ENCODE measurements at places on chromosomes 13 and 19. TPM values are rescaled to one million over a fixed set of nuclear protein-coding genes. Genes with fewer than 3 reads are reported as not detected.

The ZNF480 gene
- total RNA-seq: 6.3 TPM

The CASP14 gene
- total RNA-seq: not detected

The KL gene
- total RNA-seq: not detected

The PGLYRP2 gene
- total RNA-seq: not detected

The KCTD4 gene
- not detected for total RNA-seq

The ICAM5 gene
- total RNA-seq: 20.3 TPM

The TNNI3 gene
- 1.2 TPM for total RNA-seq

The ANKLE1 gene
- 6.9 TPM for total RNA-seq

The TNNT1 gene
- total RNA-seq: 83.9 TPM

The MBD3L2 gene
- not detected for total RNA-seq

The SPC24 gene
- total RNA-seq: 193 TPM

The CD33 gene
- 3.1 TPM for total RNA-seq

The SLC25A41 gene
- total RNA-seq: not detected

The KLK12 gene
- not detected for total RNA-seq

The NLRP4 gene
- 0.11 TPM for total RNA-seq

The FKRP gene
- 26.2 TPM for total RNA-seq

The KLF2 gene
- total RNA-seq: 2.5 TPM

The ZNF285 gene
- 1.4 TPM for total RNA-seq

The TOMM40 gene
- total RNA-seq: 125 TPM

The TNFSF9 gene
- 12.5 TPM for total RNA-seq

The NDFIP2 gene
- total RNA-seq: 18.2 TPM

The ZNF681 gene
- total RNA-seq: 1.9 TPM

The ZNF667 gene
- total RNA-seq: not detected

The N4BP2L2 gene
- 69.9 TPM for total RNA-seq

The METTL21C gene
- not detected for total RNA-seq

The ZNF555 gene
- 0.30 TPM for total RNA-seq

The PRRG2 gene
- total RNA-seq: 0.74 TPM

The CYP4F2 gene
- total RNA-seq: 0.42 TPM

The ZNF430 gene
- 6.5 TPM for total RNA-seq

The PTH2 gene
- not detected for total RNA-seq

The PROZ gene
- not detected for total RNA-seq

The SSBP4 gene
- total RNA-seq: 183 TPM

The CRB3 gene
- total RNA-seq: not detected

The PLIN5 gene
- total RNA-seq: 1.4 TPM

The OLFM4 gene
- total RNA-seq: not detected

The PRR22 gene
- 6.8 TPM for total RNA-seq

The CEBPA gene
- 1.1 TPM for total RNA-seq

The CABP5 gene
- not detected for total RNA-seq

Data from A375 (cell line).